ENCODE measurements at places on chromosomes 7 and 10.

DNA sequence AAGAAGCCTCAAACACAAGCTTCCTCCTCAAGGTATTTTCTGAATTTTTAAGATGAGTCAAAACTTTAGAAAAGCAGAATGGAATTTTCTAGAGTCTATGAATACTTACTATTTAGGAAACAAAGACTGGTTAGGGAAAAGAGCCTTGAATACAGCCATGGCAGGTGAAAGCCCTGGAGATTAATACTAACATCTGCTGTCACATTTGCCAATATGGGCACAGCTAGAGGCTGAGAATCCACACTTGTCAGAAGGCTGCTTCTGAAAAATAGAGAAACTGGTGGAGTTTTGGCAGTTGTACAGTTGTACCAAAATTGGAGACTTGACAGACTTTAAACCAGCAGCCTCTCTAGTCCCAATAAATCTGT, 24.3 kb upstream of the CNNM1 start:
- DNase-seq = no peak

DNA sequence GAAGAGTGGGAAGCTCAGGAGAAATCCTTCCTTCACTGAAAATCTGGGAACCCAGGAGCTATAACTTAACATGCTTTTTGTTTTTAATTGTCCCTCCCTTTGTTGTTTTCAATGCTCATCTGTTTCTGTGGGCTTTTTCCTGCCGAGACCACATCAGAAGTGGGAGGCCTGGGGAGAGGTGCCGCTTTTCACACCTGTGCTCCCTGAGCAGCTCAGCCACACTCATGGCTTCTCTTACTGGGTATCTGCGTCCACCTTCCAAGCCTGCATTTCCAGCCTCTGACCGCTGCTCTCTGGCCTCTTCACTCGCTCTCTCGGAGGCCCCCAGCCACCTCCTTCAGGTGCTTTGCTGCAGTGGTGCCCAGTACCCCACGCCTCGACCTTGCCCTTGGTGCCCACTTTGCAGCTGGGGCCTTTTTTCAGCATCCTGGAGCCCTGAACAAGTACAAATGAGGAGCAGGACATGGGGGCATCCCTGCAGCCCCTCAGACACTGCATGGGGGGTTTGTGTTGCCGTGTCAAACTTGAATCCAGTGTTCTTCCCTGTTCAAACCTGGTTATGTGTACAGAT, 9.9 kb downstream of the C7orf57 start:
- no peak for DNase-seq

GRCh38 chr7:134827889-134828288, 48.5 kb downstream of the CALD1 start:
- no peak for DNase-seq

DNA sequence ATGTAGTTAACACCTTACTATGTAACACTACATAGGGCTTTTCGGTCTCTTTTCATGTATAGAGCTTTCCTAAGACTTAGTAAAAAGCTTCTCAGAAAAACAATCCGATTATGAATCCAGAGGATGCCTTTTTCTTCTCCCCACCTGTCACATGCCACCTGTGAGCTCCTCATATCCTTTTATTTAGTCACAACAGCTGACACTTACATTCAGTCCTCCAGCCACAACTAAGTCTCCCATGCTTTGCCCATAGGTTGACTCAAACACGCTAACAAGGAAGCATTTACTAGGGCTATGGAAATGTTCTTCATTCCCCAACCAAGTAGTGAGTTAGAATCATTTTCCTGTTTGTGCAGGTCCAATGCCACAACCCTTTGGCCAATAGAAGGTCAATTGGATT, 7.9 kb downstream of the ENO4 start:
- no peak for DNase-seq

GRCh38 chr10:121648059-121648458, 49.8 kb upstream of the FGFR2 start:
- DNase-seq = no peak

- DNase-seq = no peak
Measured at GRCh38 chr7:111744501-111745155, 182.3 kb upstream of the IMMP2L start.

GRCh38 chr10:78814407-78814806, 254.4 kb upstream of the ZMIZ1 start:
- no peak for DNase-seq

DNA sequence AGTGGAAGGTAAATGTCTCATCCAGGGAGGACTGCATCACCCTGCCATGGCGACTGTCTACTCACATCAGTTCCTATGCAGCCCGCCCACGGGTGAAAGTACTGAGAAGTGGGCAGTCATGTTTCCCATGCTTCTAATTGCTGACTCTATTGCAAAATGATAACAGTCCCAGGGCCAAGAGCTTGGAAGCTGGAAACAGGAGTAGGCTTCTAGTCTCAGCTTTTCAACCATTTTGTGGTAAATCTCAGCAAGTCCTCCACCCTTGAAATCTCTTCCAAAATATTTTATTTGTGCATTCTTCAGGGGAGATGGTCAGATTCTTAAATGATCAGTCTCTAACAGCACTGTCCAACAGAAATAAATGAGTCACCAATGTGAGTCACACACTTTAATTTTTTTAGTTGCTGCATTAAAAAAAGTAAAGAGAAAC, 48.1 kb upstream of the TARP start:
- DNase-seq = no peak

DNA sequence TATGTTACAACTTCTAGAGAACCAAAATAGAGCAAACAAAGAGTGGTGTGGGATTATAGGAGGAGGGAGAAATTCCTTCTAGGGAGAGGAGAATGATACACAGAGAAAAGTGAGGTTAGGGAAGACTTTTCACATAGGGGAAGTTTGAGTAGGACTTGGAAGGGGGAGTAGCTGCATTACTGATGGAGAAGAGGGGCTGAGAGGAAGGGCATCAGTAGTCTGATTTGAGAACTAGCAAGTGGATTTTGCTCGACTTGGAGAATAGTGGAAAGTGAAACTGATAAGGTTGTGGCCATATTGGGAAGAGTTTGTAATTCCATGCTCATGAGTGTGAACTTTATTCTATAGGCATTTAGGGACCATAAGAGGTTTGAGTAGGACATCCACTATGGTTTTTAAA, 6.1 kb downstream of the NRF1 start:
- peak; percentile 46 for DNase-seq

DNA sequence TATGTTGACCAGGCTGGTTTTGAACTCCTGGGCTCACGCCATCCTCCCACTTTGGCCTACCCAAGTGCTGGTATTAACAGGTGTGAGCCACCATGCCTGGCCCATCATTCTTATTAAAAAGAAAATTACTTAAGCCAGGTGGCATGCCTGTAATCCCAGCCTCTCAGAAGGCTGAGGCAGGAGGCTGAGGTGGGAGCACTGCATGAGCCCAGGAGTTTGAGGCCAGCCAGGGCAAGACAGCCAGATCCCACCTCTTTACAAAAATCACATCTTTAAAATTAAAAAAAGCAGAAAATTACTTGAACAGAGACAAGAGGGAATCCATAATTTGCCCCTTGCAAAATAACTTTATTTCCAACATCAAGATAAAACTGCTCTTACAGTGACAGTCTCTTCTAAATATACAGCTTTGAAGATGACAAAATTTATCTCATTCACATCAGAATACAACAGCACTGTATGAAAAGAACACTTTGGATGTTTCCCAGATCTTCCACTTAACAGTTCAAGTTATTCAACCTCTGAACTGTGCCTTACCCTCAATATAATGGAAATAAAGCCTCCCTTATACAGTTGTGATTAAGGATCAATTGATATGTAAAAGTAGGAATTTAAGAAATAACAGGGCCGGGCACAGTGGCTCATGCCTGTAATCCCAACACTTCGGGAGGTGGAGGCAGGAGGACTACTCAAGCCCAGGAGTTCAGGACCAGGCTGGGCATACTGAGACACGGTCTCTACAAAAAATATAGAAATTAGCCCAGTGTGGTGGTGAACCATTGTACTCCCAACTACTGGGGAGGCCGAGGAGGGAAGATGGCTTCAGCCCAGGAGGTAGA, 10.3 kb downstream of the WAPL start:
- no peak for DNase-seq

DNA sequence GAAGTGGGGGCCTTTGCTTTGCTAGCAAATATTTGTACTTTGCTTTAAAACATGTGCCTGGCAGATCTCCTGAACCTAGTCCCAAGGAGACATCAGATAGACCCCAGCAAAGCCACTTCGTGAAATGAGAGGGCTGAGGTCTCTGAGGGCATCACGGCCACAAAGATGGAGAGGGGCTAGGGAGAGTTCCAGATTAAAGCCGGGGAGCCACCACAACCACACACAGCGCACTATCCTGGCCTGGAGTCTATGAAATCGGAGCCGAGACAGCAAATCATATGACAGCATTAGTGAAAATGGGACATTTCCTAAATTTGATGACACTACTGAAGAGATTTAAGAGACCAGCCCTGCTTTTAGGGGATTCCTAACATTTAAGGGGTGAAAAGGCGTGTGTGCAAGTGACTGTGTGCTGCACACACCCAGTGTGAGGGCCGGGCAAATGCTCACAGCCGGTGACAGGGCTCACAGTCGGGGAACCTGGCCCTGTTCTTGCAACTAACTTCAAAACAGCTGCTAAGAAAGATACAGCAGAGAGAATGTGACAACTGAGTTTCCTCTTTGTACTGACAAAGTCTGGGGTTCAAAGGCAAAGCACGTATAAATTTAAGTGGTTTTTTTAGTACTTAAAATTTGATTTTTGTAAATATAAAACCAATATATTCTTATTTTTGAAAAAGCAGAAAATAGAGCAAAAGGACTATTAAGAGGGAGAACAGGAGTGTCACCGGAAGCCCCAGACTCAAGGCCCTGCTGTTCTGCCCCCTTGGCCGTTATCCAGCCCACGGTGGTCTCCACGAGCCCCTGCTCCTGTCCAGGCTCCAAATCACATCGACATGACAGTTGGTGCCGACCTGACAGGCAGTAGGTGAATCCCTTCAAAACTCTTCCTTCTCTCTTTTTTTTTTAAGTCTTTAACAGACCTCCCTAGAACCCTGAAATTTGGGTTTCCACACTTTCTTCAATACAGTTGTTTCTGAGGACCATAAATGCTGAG, 49.5 kb downstream of the VIPR2 start:
- DNase-seq = no peak

GRCh38 chr7:22802426-22802825, 20.2 kb downstream of the TOMM7 start:
- no peak for DNase-seq

DNA sequence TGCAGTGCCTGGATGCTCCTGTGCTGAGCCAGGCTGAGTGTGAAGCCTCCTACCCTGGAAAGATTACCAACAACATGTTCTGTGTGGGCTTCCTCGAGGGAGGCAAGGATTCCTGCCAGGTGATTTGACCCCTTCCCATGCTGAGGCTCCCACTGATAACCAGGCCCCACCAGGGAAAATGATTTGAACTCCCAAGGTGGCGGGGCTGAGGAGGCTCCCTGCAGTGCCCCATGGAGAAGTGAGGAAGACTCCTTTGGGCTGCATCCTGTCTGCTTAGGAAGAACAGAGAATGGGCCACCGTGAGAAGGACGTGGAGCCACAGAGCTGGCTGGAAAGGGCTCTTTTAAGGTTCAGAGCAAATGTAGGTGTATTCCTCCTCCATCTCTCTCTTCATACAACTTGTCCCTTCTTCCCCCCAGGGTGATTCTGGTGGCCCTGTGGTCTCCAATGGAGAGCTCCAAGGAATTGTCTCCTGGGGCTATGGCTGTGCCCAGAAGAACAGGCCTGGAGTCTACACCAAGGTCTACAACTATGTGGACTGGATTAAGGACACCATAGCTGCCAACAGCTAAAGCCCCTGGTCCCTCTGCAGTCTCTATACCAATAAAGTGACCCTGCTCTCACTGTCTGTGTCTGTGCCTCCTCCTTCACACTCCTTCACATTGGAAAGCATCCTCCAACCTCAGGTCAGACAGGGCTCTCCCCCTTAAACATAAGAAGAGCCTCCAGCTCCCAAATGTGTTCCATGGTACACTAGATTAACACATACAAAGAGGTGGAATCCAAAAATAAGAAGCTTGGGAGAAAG, 3.4 kb downstream of the PRSS2 start:
- no peak for DNase-seq

GRCh38 chr10:110460111-110460809, 37.4 kb upstream of the DUSP5 start:
- DNase-seq = peak; percentile 23

- DNase-seq = no peak
Measured at GRCh38 chr10:123034332-123034731, 25.5 kb downstream of the ACADSB start.

DNA sequence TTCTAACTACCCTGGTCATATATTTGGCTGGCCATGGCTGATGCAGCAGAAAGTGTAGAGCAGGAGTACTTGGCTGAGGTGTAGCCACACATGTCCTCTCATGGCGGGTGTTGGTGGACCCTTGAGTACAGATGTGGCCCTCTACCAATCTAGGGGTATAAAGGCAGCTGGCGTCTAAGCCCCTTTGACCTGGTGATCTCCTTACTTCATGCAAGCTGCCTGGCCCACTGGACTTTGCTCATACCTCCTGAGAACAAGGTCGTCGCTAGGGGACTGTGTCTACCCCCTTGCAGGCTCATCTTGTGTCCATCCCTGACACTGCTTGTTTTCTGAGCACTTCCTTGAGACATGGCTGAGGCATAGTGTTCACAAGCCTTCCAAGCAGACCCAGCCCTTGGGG, 287.8 kb downstream of the RPS24 start:
- DNase-seq = no peak

DNA sequence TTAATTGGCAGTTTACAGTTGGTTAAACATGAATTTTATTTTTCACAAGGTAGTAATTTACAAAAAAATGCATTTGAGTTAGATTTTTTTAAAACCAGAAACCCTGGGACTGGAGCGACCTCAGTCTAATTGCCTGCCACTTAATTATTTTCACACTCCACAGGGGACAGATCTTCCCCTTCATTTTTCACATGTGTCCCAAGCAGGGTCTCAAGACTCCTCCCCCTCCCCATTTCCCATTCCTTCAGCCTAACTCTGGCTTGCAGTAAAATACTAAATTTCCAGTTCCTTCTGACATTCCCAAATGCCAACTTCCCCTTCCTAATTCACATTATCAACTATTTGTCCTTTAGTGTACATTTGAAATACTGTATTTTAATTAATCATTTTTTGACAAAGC, 948 bp downstream of the ZNF138 start:
- DNase-seq = no peak

- DNase-seq = no peak
Measured at GRCh38 chr10:3935141-3935540, 150.1 kb upstream of the KLF6 start.

- DNase-seq = no peak
Measured at GRCh38 chr7:13879994-13880686, 109.3 kb downstream of the ETV1 start.

DNA sequence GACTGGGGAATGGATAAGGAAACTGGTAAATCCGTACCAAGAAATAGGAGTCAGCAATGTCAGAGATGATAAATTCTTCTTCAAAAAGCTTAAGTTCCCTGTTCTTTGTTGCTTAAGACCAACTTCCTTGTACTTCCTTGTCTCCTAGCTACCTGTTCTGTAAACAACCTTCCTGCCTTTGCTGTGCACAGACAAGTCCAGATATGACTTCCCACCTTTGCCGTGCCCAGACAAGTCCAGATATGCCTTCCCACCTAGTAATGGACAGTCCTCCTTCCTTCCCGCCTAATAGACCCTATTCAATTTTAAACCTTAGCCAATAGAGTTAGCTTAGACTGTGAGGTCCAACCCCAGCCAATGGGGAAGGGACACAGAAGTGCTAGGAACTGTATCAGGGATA, 2.5 kb upstream of the ZNF33A start:
- no peak for DNase-seq

GRCh38 chr10:95651346-95652060, 5.0 kb downstream of the ALDH18A1 start:
- DNase-seq = no peak

- DNase-seq = no peak
Measured at GRCh38 chr7:5500056-5500776, 76.6 kb upstream of the TNRC18 start.

GRCh38 chr7:77698042-77698625, 1.9 kb downstream of the RSBN1L start:
- DNase-seq = peak; percentile 12
